ENCODE measurements at places on chromosomes 7 and 10.

- no peak for DNase-seq
Measured at GRCh38 chr7:137417464-137417863, 73.9 kb upstream of the PTN start.

DNA sequence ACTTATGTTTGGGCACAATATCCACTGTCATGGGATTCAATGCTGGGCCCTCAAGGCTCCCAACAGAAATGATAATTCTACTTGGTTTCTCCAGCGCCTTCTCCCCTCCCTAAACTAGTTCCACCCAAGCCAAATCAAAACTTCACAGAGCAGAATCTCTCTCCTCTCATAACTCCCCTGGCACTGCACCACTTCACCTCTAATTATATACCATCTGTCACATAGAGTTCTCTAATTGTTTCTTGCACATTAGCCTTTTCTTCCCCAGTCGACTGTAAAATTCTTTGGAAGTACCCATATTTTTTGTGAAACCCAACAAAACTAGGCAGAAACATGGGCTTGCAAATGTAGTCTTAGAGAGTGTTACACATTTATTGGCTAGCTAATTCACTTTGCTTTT lies 8.1 kb downstream of the SGMS1 start:
- no peak for DNase-seq

- no peak for DNase-seq
Measured at GRCh38 chr7:45710271-45711160, 136.3 kb downstream of the ADCY1 start.

GRCh38 chr7:47523401-47523800 lies 58.5 kb downstream of the TNS3 start:
- no peak for DNase-seq

DNA sequence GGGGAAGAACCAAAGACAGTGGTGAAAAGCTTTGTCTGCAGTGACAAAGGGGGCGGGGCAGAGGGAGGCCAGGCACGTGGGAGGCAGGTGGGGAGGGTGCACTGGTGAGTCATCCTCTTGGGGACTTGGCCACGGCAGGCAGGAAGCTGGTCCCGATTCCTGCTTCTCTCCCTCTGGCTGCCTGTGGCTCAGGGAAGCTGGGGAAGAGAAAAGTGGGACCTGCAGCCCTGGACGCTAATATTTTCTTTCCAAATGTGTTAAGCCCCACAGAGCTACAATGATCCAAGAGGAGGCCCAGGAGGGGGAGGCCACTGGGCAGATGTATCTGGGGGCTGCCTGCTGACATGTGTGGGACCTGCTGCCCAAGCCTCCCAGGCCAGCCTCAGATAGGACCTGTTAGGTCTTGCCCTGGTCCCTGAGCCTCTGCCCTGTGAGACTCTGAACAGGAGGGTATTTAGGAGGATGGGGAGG lies 231.8 kb downstream of the KCNMA1 start:
- peak; percentile 72 for DNase-seq

DNA sequence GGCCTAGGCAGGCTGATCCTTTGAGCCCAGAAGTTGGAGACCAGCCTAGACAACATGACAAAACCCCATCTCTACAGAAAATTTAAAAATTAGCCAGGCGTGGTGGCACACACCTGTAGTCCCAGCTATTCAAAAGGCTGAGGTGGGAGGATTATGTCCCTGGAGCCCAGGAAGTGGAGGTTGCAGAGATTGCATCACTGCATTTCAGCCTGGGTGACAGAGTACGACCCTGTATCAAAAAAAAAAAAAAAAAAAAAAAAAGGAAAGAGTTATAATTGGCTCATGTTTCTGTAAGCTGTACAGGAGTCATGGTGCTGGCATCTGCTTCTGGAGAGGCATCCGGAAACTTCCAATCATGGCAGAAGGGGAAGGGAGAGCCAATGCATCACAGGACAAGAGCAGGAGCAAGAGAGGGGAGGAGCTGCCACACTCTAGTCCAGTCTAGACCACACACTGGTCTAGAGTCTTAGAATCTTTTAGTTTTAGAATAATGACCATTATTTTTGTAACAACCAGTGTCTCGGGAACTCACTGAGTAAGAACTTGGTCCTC lies 16.8 kb downstream of the DOCK1 start:
- peak; percentile 61 for DNase-seq

- no peak for DNase-seq
Measured at GRCh38 chr7:96996111-96996957, 9.0 kb upstream of the DLX6 start.

- no peak for DNase-seq
Measured at GRCh38 chr7:22841954-22842353, 19.3 kb upstream of the TOMM7 start.

GRCh38 chr7:96415293-96415940 lies 93.5 kb upstream of the SLC25A13 start:
- DNase-seq, result no peak

- DNase-seq, result no peak
Measured at GRCh38 chr10:17021656-17022465, 107.8 kb downstream of the CUBN start.

GRCh38 chr10:51696251-51696650 lies 3.1 kb downstream of the CSTF2T start:
- DNase-seq, result no peak

DNA sequence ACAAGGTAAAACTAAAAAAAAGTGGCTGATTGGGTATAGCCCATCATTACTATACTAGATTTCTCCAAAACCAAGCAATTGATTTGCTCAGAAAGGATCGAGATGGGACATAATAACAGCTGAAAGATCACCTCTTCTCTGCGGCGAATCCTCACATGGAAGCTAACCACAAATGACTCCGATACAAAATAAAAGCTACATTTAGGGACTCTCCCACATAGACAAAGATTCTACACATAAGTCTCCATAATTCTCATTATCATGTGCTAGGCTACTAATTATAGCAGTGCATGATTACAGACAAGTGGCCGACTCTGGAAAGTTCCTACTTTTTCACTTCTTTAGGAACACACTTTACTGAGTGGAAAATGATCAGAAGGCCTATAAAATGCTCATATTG lies 116.9 kb downstream of the RSU1 start:
- no peak for DNase-seq

- DNase-seq, result no peak
Measured at GRCh38 chr7:123535517-123535916, 1.1 kb upstream of the IQUB start.

- no peak for DNase-seq
Measured at GRCh38 chr10:109969760-109970346, 37.9 kb upstream of the ADD3 start.

All from RKO (cell line).